ENCODE measurements at places on chromosomes 2 and 18.

DNA sequence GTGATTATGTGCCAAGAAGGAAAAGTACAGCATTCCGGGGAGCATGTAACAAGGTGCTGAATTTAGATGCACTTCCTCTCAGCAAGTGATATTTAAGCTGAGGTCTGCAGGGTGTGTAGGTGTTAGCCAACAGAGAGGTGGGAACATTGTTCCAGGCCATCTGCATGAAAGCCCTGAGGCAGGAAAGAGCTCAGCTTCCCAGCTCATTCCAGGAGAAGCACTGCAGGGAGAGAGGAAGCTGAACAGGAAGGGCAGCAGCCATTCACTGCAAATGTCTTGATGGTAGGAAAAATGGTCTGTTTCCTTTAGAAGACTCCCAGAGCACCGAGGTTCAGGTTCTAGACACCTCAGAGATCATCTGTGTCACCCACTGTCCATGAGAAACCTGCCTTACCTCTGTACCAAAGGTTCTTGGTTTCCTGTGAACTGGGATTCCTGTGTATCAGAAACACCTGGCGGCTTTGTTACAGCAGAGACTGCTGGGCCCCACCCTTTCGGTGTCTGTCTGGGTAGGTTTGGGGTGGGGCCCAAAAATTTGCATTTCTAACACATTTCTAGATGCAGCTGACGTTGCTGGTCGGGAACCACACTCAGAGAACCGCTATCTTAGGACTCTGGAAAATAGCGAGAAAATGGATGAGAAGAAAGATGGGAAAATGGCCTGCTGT is 84.0 kb downstream of the RTN4 start:
- DNase-seq, result no peak

DNA sequence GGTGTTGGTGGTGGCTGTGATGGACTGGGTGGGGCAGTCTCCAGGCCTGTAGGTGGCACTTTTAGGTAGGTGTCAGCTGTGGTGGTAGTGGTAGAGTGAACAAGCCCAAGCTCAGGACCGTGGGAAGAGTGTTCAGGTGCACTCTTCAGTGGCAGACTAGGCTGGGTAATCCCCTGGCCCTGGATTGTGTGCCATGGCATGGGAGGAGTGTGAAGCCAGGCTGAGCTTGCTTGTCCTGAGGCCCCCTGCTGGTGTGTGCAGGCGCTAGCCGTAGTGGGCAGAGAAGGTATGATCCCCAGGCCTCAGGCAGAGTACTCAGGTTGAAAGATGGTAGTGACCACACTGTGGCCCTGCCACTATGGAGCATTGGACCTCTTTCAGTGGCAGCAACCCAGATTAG is 850.3 kb downstream of the DSC3 start:
- no peak for DNase-seq

DNA sequence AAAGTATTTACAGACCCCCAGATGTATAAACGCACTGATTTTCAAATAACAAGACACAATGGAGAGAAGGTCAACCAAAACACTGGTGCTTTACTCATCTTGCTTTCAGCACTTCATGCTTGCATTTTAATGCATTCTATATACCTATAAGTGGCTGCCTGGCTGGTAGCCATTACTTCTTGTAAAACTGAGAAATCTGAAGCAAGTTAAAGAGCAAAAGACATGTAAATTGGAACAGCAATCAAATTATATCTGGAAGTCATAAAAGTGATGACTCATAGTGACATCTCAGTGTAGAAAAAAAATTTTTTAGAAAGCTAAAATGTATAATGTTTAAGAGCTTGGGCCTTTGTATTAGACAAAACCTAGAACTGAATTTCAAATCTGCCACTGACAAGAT is 106.2 kb downstream of the CCDC141 start:
- no peak for DNase-seq

DNA sequence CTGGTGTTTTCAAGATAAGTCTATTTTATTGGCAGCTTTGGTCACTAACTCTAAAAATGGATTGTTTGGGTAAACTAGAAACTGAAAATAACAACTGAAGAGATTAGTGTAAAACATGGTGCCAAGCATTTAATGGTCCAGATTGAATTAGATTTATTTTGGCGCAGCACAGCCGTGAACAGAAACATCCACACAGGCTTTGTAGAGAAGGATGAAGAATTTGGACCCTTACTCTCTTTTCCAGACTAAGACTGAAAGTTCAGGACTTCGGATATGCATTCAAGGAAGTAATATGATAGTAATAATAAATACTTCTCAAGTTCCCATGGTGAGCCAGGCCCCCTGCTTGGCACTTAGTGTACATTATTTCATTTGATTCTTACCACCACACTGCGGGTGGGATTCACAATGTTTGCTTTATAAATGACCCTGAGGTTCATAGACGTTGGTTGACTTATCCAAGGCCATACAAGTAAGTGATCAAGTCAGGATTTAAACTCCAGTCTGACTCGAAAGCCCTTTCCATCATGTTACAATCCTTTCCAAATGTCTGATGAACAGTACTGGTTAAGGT is 54.2 kb upstream of the ITGB6 start:
- DNase-seq, result no peak

- DNase-seq, result no peak
These were observed 30.2 kb upstream of the SSB start for GRCh38 chr2:169768262-169768995.

DNA sequence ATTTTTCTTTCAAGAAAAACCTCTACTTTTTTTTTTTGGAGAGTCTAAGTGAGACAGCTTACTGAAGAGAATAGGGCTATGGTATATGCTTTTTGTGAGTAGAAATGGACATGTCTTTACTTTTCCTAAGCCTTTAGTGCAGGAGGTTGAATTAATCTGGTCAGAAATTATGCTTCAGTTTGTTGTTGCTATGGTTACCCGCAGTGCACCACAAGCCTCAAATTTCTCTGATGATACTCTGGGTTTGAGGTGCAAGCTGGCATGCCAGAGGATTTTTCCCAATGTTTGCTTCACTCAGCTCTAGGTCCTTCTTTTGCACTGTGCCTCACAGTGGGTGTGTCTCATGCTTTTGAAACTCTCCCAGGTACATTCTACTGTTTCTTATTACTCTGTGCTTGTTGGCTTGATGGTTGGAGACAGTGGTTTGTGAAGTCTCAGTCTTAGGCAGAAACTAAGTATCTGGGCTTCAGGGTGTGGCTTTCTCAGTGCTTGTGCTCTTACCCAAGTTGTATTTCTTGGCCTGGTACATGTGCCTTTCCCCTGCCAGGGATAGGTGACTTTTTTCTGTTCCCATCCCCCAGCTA is 278.3 kb downstream of the RBM43 start:
- peak; percentile 15 for DNase-seq

DNA sequence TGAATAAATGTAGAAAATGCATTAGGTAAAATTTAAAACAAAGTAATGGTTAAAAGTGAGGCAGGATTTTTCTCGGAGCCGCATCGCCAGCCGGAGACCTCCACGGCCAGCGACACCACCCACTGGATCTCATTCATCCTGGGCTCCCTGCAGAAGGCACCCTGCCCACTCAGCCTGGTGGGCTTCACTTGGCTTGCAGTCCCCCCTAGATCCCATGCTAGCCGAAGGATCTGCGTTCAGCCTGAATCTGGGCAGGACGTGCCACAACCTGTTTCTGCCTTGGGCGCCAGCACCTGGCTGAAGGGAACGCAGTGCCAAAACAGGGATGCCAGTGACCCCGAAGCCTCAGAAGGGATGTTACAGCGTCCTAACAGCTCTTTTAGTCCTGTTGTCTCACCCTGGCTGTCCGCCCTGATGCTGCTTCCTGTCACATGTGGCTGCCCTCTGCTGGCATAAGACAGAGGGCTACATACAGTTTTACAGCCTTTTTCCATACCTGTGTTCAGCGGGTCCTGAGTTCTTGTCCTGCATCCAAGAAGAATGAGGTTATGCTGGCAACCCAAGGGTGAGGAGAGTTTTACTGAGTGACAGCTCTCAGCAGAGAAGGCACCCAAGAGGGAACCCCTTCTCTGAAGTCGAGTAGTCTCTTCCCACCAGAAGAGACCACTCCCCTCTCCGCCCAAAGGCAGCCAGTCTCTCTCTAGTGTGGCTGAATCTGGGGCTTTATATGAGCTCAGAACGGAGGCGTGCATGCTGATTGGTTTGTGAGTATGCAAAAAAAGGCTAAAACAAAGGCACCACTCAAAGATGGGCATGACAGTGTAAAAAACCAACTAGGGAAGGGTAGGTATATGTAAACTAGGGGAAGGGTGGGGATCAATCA is 173.1 kb upstream of the GYPC start:
- DNase-seq, result no peak

DNA sequence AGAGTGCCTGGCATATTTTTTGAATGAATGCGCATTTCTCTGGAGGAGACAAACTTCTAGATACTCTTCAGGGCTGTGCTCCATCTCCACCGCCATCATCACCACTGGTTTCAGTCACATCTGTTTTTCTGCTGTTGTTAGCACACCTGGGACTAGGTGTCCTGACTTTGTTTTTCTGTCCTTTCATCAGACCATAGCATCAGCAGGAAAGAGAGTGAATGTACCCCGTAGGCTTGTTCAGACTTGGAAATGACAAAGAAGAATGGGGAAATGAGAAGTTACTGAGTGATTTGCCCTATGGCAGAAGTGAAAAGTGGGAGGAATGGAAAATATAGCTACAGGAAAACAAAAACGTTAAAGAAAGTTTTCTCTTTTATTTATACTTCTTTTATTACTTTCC is 965.2 kb upstream of the FANCL start:
- DNase-seq, result no peak

DNA sequence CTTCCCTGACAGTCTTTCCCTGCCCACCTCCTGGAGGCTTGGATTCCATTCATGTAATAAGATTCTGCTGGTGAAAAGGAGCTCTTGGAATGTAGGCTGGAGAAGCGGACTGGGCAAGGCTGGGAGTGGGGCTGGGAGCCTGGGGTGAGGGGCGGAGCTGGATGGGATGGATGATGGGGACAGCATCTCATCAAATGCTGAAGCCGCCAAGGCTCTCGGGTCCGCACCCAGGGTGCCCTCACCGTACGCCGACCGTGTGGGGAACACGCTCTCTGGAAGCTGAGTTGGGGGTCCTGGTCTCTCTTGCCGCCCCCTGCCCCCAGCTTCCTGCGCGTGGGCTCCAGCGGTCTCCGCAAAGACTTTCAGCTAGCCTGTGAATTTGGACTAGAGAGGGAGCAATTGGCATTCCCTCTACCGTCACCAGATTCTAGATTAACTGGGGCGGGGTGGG is 9.1 kb downstream of the RAX start:
- no peak for DNase-seq

DNA sequence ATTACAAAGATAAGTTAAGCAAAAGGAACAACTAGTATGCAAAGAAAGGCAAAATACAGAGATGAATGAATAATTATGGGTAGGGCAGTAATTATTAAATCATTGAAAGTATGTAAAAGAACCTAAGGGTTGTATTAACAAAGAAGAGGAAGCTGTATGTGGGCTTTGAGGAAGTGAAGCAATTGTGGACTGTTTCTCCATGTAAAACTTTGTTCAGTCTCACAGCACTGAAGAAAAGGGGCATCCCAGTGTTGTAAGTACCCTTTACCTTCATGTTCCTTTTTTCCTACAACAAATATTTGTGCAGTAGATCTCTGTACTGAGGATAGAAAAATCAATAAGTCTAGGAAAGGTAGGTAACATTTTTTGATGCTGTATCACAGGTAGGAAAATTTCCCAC is 388.7 kb upstream of the NRP2 start:
- no peak for DNase-seq

DNA sequence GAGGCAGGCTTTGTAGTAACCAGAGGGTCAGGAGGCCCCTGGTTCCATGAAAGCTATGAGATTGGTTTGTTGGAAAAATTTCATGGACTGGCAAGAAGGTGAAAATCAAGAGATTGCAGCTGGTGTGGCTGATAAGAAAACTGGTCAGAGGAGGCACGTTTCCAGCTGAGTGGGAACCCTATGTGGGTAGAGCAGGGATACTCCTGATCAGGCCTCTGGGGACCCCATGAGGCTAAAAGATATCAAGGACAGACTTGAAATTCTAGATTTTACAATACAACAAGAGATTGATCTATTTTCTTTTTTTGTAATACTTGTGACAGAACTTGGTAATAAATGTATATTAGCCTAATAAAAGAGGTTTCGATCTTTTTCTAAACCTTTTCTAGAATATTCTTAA is 1615.1 kb downstream of the DPP10 start:
- DNase-seq, result no peak

DNA sequence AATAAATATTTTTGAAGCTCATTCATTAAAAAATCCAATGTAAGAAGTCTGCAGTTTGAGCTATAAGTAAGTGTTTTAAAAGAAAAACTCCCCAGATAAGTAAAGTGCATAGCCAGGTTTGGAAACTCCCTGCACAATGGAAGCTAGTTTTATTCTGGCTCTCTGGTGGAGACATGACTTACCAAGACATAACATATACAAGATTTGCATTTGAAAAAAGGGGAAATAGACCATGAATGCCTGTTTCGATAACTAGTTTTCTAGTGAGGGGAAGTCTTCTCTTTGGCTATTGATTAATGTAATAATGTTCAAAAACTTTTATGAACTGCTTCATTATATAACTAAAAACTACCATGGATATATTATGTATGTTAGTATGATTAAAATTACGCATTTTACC is 435.2 kb downstream of the ARHGAP15 start:
- no peak for DNase-seq

GRCh38 chr2:46147626-46148368 is 149.4 kb upstream of the EPAS1 start:
- DNase-seq, result no peak

DNA sequence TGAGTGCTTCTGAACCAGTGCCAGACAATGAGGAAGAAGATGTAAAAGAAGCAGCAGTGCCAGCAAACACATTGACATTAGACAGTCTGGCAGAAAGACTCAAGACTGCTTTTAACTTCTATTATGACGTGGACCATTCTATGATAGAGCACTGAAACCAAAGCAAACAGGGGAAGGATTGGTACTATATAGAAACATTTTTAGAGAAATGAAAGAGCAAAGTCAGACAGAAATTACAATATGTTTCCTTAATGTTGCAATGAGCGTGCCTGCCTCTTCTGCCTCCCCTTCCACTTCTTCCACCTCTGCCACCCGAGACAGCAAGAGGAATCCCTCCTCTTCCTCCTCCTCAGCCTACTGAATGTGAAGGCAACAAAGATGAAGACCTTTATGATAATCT is 39.7 kb downstream of the DHX57 start:
- DNase-seq, result no peak

DNA sequence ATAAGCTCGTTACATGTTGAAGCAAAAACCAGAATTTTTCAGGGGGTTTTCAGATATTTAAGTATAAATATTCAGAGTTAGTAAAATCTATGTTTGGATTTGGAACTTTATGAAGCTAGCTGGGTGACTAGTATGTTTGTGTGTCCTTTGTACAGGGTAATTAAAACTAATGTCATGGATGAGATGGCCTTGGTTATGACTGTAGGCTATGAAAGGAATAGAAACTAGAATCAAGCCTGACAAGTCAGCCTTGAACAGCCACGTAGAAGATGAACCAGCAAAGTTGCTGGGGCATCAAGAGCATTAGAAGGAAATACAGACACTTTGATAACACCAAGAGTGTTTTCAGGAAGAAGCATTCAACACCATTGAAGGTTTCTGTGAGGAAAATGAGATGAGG is 825.1 kb upstream of the CNTNAP5 start:
- DNase-seq, result no peak

All from fibroblast of gingiva (primary cell).